SK-MEL-5 (cell line): ENCODE measurements at places on chromosomes 2 and 18.

DNA sequence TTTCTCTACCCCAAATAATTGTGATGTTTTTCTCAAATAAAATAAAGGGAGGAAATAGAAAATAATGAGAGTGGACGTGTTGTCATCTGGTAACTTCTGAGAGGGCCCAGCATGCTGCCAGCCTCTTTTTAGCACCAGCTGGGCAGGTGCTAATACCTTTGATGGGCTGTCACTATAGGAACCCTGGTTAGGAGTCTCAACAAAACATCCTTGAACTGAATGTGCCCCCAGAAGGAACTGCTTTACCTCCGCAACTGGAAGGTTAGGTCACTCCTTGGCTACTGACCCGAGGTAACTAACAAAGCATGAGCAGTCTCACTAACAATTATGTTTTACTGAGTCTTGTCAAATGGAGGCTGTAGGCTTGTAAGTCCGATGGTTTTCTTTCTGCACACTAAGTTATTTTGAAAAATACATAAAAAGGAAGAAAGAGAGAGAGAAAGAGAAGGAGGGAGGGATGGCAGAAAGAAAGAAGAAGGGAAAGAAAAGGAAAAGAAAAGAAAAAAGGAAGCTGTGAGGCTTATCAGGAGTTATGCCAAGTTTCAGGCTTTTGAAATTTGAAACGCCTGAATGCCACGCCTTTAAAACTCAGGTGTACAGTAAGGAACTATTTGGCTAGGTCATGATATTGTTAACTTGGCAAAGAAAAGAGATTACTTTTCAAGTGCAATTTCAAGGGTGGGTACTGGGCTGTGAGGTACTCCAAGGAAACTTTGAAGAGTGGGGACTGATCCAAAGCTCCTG, 91.0 kb downstream of the TGIF1 start:
- no peak for DNase-seq

GRCh38 chr18:40222776-40223175, 1732.3 kb upstream of the PIK3C3 start:
- no peak for DNase-seq

DNA sequence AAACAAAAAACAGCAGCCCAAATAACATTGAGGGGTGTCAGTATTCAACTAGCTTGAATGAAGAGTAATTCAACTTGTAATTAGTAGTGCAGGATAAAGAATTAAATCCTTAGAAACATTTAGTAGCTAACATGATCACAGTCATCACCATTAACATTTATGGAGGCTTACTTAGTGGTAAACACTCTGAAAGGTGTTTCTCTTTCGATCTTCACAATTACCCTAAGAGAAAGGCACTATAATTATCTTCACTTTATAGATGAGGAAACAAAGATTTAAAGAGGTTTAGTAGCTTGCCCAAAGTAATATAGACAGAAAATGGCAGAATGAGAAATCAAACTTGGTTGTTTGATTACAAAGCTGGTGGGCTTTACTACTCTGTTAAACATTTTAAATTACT, 81.5 kb downstream of the GAREM1 start:
- DNase-seq = no peak

GRCh38 chr2:21369787-21370186, 246.0 kb downstream of the TDRD15 start:
- DNase-seq = no peak

DNA sequence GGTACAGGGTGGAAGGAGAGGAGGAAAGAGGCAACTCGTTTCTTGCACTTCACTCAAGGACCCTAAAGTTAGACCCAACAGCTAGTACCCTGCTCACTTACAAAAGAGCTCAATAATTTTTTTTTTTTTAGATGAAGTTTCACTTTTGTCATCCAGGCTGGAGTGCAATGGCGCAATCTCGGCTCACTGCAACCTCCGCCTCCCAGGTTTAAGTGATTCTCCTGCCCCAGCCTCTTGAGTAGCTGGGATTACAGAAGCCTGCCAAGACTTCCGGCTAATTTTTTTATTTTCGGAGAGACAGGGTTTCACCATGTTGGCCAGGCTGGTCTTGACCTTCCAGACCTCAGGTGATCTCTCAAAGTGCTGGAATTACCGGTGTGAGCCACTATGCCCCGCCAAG, 4.1 kb downstream of the ASB3 start:
- no peak for DNase-seq

DNA sequence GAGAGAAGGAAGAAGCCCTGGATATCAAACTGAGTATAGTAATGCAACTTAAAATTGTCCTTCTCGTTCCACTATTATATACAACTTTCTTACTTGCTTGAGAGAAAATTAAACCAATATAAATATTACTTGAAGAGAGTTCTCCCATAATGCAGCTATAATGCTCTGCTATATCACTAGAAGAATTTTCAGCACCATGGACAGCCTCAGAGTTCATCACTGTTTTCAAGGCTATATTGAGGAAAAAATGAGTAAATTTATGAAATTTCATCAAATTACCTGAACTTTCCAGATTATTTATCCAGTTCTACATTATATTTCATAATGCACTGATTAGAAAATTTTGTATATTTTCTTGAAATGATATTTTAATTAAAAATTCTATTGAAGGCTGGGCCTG, 1053.5 kb upstream of the FAM98A start:
- peak; percentile 14 for DNase-seq

- peak; percentile 26 for DNase-seq
Measured at GRCh38 chr2:176136374-176137251, 7.1 kb downstream of the HOXD8 start.

GRCh38 chr2:211132046-211132445, 575.6 kb downstream of the CPS1 start:
- no peak for DNase-seq
